ENCODE measurements at places on chromosomes 16 and 17. TPM values are rescaled to one million over a fixed set of nuclear protein-coding genes. Genes with fewer than 3 reads are reported as not detected.

Gene KRTAP9-4
- total RNA-seq, result not detected

Gene CDK5RAP3
- 217 TPM for total RNA-seq

Gene HLF
- 2.6 TPM for total RNA-seq

Gene CETP
- total RNA-seq, result not detected

Gene CIBAR2
- 4.9 TPM for total RNA-seq

Gene CSH2
- total RNA-seq, result not detected

Gene LYRM1
- total RNA-seq, result 30.6 TPM

Gene MRPL10
- total RNA-seq, result 49.4 TPM

Gene CDK5R1
- total RNA-seq, result 6.9 TPM

Gene SOX8
- total RNA-seq, result 1.4 TPM

Gene SULT1A4
- 3.5 TPM for total RNA-seq

Gene INCA1
- total RNA-seq, result 0.86 TPM

Gene TBC1D3B
- total RNA-seq, result 14.5 TPM

Gene MYH10
- 254 TPM for total RNA-seq

Gene TEKT5
- total RNA-seq, result 0.52 TPM

Gene HCRT
- not detected for total RNA-seq

Gene TM4SF5
- total RNA-seq, result 5.3 TPM

Gene C17orf50
- not detected for total RNA-seq

Gene SMURF2
- 26.6 TPM for total RNA-seq

Gene CACNG3
- total RNA-seq, result not detected

Gene OR2C1
- total RNA-seq, result 0.22 TPM

Gene ADGRG1
- 41.1 TPM for total RNA-seq

Gene HOXB5
- total RNA-seq, result 20.8 TPM

Gene PRSS8
- total RNA-seq, result 205 TPM
